Caki2 (cell line): ENCODE measurements at places on chromosomes 4 and X. TPM values are rescaled to one million over a fixed set of nuclear protein-coding genes. Genes with fewer than 3 reads are reported as not detected.

The GAGE13 gene
- not detected in 2 replicates for total RNA-seq

The LANCL3 gene
- total RNA-seq, result not detected in 2 replicates

GRCh38 chrX:130563476-130563875 is 161.7 kb downstream of the RBMX2 start:
- DNase-seq, result no peak

DNA sequence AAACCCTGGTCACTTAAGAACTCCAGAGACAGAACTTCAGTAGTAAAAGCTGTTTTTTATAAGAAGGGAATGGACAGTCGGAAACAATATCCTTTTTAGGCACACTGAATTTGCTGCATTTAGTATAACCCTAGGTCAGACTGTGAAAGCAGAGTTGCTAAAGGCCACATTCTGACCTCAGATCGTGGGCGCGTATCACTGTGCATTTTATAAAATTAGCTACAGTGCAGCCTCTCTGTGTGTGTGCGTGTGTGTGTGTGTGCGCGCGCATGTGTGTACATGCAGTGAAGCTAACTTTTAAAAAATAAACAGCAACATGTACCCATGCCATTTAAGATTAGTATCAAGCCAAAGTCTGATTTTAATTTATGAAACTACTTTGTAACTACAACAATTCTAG is 8.0 kb downstream of the ZNF827 start:
- DNase-seq, result no peak

GRCh38 chrX:30283456-30284200 is 25.6 kb downstream of the NR0B1 start:
- peak; percentile 91 for DNase-seq

DNA sequence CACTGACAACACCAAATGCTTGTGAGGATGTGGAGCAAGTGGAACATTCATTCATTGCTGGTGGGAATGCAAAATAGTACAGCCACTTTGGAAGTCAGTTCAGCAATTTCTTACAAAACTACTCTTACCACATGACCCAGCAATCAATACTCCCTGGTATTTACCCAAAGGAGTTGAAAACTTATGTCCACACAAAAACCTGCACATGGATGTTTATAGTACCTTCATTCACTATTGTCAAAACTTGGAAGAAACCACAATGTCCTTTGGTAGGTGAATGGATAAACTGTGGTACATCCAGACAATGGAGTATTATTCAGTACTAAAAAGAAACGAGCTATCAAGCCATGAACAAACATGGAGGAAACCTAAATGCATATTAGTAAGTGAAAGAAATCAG is 27.5 kb downstream of the HUWE1 start:
- DNase-seq, result no peak

- no peak for DNase-seq
These were observed 29.8 kb downstream of the YY2 start for GRCh38 chrX:21885568-21885967.
